ENCODE measurements at places on chromosomes 4 and X. TPM values are rescaled to one million over a fixed set of nuclear protein-coding genes. Genes with fewer than 3 reads are reported as not detected.

DNA sequence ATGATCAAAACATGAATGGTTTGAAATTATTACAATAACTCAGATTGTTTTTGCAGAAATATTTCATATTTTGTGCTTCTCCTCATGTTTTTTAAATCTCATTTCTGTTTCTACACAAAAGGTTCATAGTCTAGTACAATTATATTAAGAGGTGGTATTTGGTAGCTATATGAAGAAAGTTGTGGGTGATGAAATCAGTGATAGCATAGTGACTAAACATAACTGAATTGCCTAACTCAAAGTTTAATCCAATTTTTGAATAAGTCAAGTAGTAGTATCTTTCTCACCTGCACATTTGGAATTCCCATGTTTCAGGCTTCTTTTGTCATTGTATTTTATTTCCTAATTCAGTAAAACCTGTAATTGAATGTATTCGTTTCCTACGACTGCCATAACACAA lies 648.7 kb downstream of the GRID2 start:
- no peaks in the 10 kb centered on the region for H3K4me1 ChIP-seq
- no peak overlapping the region for H3K4me3 ChIP-seq
- no peak for DNase-seq

- H3K4me1 ChIP-seq, result no peaks in the 10 kb centered on the region
- no peak for DNase-seq
- no peaks in the 10 kb centered on the region for H3K27me3 ChIP-seq
- no peak overlapping the region for H3K4me3 ChIP-seq
Measured at GRCh38 chrX:54560411-54560810, 30.4 kb downstream of the GNL3L start.

GRCh38 chr4:41124916-41125548 lies 89.3 kb downstream of the APBB2 start:
- H3K4me3 ChIP-seq, result no peak overlapping the region
- no peak for DNase-seq
- H3K27ac ChIP-seq, result no peak overlapping the region
- no peaks in the 10 kb centered on the region for H3K4me1 ChIP-seq
- H3K36me3 ChIP-seq, result no peaks in the 10 kb centered on the region

GRCh38 chr4:182973511-182973911 lies 56.3 kb upstream of the DCTD start:
- no peak overlapping the region for H3K4me3 ChIP-seq
- DNase-seq, result no peak
- H3K4me1 ChIP-seq, result peaks cover 12% of the 10 kb centered on the region

DNA sequence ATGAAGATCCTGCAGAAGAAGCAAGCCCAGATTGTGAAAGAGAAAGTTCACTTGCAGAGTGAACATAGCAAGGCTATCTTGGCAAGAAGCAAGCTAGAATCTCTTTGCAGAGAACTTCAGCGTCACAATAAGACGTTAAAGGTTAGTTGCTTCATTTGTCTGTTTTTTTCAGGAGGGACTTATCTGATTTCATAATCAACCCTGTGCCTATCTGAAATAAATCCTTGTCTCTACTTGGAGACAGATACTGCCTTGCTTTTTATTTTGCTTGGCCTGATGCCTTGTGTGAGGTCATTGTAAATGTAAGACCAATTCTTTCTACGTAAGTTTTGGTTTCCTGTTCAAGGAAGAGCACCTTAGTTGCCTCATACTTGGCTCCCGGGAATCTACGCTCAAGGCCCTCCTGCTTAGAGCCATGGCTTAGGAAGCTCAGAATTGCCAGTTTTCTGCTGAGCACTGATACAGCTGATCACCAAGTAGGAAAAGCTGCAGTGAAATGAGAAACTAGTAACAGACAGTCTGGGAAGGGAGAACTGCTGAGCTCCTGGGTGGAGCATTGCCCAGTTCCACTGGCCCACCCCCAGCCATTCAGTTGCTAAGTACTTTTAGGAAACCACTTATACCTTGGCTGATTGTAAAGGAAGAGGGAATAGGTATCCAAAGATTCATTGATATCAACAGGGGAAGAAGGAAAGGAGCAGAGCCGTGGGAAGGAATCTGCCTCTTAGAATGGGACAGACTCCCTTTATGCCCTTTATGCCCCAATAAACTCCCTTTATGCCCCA lies 41.8 kb downstream of the RBBP7 start:
- H3K27me3 ChIP-seq, result no peaks in the 10 kb centered on the region
- no peak overlapping the region for H3K27ac ChIP-seq
- no peak overlapping the region for H3K4me3 ChIP-seq
- H3K36me3 ChIP-seq, result peaks cover 12% of the 10 kb centered on the region

- peaks cover 1% of the 10 kb centered on the region for H3K27me3 ChIP-seq
- no peak overlapping the region for H3K27ac ChIP-seq
- no peaks in the 10 kb centered on the region for H3K4me1 ChIP-seq
- no peak overlapping the region for H3K4me3 ChIP-seq
Measured at GRCh38 chr4:25552580-25553271, 102.9 kb upstream of the SLC34A2 start.

DNA sequence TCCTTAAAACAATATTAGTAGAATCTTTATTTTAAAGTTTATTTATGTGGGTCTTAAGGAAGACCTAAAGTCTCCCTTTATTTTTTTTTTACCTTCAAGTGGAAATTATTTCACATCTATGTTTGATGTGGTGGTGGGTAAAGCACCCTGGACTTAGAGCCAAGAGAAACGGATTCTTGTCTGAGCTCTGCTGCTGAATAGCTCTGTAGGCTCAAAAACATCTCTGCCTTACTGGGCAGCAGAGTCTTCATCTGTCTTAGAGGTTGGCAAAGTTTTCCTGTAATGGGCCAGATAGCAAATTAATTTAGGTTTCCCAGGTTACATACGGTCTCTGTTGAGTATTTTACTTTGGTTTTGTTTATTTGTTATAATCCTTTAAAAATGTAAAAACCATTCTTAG lies 136.5 kb downstream of the CEP135 start:
- H3K27ac ChIP-seq, result no peak overlapping the region
- peaks cover 5% of the 10 kb centered on the region for H3K27me3 ChIP-seq
- H3K36me3 ChIP-seq, result no peaks in the 10 kb centered on the region

DNA sequence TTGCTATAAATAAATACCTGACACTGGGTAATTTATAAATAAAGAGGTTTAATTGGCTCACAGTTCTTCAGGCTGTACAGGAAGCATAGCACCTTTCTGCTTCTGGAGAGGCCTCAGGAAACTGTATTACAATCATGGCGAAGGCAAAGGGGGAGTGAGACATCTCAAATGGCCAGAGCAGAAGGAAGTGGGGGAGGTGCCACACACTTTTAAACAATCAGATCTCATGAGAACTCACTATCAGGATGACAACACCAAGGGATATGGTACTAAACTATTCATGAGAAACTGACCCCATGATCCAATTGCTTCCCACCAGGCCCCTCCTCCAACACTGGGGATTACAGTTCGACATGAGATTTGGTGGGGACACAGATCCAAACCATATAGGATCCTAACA lies 11.7 kb upstream of the TCEAL9 start:
- peaks cover 3% of the 10 kb centered on the region for H3K4me1 ChIP-seq
- no peak for DNase-seq
- peaks cover 2% of the 10 kb centered on the region for H3K27me3 ChIP-seq

DNA sequence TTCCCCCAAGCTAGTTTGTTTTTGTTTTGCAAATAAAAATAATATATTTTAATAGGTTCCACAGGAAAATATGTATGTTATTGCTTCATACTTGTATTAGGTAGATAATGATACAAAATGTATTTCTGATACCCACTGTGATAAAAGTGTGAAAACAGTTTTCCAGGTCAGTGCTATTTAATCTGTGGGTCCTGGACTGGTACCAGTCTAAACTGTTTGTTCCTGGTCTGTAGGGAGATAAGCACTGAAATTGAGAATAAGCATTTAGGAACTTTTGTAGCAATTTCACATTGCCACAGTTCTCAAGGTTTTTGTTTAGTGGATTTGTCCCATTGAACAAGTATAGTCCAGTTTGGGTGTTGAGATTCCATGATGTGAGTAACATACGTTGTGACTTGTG lies 110.5 kb downstream of the PDLIM5 start:
- H3K36me3 ChIP-seq, result no peaks in the 10 kb centered on the region
- no peak overlapping the region for H3K4me3 ChIP-seq
- H3K4me1 ChIP-seq, result peaks cover 5% of the 10 kb centered on the region

DNA sequence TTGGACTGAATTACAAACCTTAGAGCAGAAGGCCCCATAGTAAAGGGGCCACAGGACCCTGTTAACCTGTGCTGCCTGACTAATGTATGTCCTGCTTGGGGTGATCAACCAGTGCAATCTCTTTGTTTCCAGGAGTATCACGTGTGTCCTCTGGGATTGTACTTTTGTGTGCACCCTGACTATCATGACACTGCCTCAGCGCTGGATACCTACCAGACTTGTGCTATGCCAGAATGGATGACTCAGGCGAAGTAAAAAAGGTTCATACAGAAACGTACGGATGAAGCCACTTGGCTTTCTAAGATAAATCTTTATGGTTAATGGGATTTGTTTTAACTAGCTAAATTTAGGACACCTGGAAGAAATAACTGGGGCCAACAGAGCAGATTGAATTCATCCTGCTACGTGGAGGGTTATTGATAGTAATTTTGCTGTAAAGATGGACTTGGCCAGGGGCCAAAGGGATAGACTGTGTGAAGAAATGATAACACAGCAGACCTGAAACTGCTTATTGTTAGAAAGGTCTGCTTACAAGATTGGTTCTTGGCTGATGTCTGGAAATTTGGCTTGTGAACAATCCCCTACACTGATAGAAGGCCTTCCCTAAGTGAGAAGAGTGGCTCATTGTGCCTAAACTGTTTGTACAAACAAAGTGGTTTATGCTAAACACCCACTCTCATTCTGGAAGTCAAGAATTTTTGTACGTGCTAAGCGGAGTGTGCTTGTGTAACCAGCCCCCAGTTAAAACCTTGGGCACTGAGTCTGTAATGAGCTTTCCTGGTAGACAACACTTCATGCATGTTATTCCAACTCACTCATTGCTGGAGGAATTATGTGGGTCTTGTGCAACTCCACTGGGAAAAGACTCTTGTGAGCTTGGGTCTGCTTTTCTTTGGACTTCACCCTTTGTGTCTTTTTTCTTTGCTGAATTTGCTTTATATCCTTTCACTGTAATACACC lies 750.5 kb upstream of the HTR2C start:
- H3K36me3 ChIP-seq, result no peaks in the 10 kb centered on the region
- no peaks in the 10 kb centered on the region for H3K27me3 ChIP-seq
- no peak overlapping the region for H3K4me3 ChIP-seq
- DNase-seq, result no peak

DNA sequence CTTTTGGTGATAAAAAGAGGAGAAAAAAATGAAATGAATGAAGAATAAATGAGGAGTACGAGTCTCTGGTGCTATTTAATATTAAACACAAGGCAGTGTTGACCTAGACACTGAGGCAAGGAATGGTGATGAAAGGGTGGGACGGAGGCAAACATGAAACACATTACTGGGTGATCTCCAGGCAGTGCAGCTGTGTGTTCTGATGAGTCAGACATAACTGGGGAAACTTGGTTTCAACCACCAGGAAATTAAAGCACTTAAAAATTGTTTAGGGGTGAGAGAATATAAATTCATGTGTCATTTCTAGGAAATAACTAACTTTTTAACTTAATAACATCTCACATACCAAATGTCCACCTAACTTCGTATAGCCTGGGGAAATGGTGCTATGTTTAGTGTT lies 19.7 kb upstream of the CXCL6 start:
- peaks cover 19% of the 10 kb centered on the region for H3K4me1 ChIP-seq

GRCh38 chr4:157776930-157777528 lies 395.8 kb downstream of the GASK1B start:
- H3K27ac ChIP-seq, result no peak overlapping the region
- no peak for DNase-seq
- no peaks in the 10 kb centered on the region for H3K27me3 ChIP-seq
- H3K4me1 ChIP-seq, result no peaks in the 10 kb centered on the region

DNA sequence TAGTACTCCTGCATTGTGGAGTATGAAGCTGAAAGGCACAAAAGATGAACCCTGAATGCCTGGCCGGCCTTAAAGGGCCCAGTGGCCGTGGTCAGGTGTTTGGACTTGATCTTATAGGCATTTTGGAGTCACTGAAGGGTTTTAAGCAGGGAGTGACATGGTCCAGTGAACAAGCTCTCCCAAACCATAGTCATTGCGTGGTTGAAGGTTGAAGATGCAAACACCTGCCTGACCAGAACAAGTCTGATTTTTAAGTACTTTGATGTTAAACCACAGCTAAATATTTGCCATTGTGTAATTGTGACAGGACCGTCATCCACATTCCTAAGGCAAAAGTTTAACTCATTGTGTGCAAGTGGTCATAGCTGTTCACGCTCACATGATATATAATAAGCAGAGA lies 3.3 kb downstream of the STK32B start:
- H3K4me1 ChIP-seq, result peaks cover 10% of the 10 kb centered on the region
- H3K4me3 ChIP-seq, result no peak overlapping the region
- H3K36me3 ChIP-seq, result no peaks in the 10 kb centered on the region
- H3K27ac ChIP-seq, result no peak overlapping the region

GRCh38 chr4:14918336-14918735 lies 83.9 kb upstream of the CPEB2 start:
- H3K36me3 ChIP-seq, result no peaks in the 10 kb centered on the region
- H3K27me3 ChIP-seq, result no peaks in the 10 kb centered on the region
- H3K27ac ChIP-seq, result no peak overlapping the region
- no peak for DNase-seq

DNA sequence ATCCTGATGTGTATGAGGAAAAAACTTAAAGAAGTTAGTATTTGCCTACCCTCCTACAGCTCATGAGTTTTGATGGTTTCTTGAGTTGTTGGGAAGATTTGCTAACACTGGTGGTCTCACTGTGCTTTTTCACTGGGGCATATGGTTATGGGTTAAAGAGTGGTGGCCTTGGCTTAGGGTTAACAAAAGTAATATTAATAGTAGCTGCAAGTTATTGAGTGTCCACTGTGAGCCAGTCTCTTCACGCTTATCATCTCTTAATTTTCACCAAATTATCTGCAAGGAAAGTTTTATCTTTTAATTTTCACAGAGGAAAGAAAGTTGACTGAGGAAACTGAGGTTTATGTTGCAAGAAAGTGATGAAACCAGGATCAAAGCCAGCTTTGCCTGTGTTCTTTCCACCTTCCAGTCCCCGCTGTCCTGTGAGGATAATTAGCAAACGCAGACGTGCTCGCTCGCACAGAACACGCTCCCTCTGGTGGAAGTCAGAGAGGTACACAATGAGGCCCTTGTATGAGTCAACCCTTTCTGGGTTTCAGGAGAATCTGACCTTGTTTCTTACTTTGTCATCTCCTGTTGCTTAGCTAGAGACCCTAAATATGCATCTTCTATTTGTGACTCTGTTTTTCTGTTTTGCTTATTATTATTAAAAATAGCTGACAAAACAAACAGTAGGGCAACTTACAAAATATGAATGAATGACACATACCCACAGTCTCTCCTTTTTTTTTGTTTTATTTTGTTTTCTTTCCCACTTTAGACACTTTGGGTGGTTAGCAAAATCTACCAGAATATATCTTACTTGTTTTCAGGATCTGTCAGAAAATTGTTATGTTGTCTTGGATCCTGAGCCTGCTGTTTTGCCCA lies 94.3 kb downstream of the DDIT4L start:
- no peaks in the 10 kb centered on the region for H3K27me3 ChIP-seq
- peaks cover 56% of the 10 kb centered on the region for H3K4me1 ChIP-seq

- no peaks in the 10 kb centered on the region for H3K4me1 ChIP-seq
- H3K27me3 ChIP-seq, result no peaks in the 10 kb centered on the region
- H3K36me3 ChIP-seq, result no peaks in the 10 kb centered on the region
- no peak for DNase-seq
Measured at GRCh38 chr4:165580351-165580905, 201.6 kb downstream of the CPE start.

Gene MECP2
- 80.7 TPM for total RNA-seq

Gene SH3BP2
- total RNA-seq, result 77.0 TPM

Gene JADE1
- 32.7 TPM for total RNA-seq

Gene AGTR2
- total RNA-seq, result not detected

Gene F8A2
- total RNA-seq, result not detected

Gene ADAM29
- not detected for total RNA-seq

Gene PRSS12
- not detected for total RNA-seq

Gene CUL4B
- 46.1 TPM for total RNA-seq

Gene CCDC149
- not detected for total RNA-seq

Gene MID1
- not detected for total RNA-seq
